ENCODE measurements at places on chromosomes 5 and 9. TPM values are rescaled to one million over a fixed set of nuclear protein-coding genes. Genes with fewer than 3 reads are reported as not detected.

GRCh38 chr5:98521821-98522220 is 251.6 kb upstream of the RGMB start:
- no peaks in the 10 kb centered on the region for H3K36me3 ChIP-seq
- no peaks in the 10 kb centered on the region for H3K27me3 ChIP-seq
- H3K27ac ChIP-seq: no peak overlapping the region

DNA sequence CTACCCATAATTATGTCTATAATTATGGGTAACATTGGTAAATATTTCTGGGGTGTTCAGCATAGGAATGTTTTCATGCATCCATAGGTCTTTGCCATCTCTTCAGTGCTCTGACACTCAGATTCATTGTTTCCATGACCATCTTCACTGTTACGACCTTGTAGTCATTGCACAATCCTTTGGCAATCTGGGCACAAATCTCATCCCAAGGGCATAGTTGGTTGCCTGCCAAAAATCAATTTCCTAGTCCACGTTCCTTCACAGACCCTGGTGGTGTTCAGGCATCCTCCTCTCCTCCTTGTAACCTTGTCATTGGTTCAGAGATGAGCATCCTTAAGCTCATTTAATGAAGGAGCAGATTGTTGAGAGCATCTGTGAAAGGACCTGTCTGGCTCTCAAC is 1400.7 kb downstream of the CDH12 start:
- no peak overlapping the region for H3K4me3 ChIP-seq
- H3K36me3 ChIP-seq: no peaks in the 10 kb centered on the region
- H3K4me1 ChIP-seq: no peaks in the 10 kb centered on the region
- no peak overlapping the region for H3K27ac ChIP-seq

GRCh38 chr5:58929726-58930125 is 346.9 kb downstream of the RAB3C start:
- no peak for DNase-seq
- H3K4me3 ChIP-seq: no peak overlapping the region
- no peak overlapping the region for H3K27ac ChIP-seq
- no peaks in the 10 kb centered on the region for H3K27me3 ChIP-seq
- no peaks in the 10 kb centered on the region for H3K36me3 ChIP-seq

- no peaks in the 10 kb centered on the region for H3K4me1 ChIP-seq
- H3K4me3 ChIP-seq: no peak overlapping the region
- no peaks in the 10 kb centered on the region for H3K36me3 ChIP-seq
- no peak for DNase-seq
- H3K27me3 ChIP-seq: peaks cover 5% of the 10 kb centered on the region
Observed at GRCh38 chr9:130426883-130427282, 17.9 kb upstream of the ASS1 start.

MTX3 gene
- 22.7 TPM for total RNA-seq

USP20 gene
- 50.8 TPM for total RNA-seq

DNA sequence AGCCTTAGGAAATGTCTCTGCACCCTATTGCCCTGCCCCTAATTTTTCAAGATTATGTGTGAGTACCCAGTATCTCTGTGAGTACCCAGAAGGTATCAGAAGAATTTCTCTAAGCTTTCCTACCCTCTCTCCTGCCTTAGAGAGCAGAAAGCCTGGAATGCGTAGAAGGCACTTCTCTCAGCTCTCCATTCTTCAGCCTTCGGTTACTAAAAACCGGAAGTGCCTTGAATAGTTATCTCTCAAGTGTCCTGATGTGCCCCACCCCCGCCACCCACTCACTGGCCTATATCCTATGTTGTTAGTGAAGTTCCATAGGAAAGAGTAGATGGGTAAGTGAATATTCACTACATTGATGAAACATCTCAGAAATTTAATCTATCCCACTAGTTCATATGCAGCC is 210.7 kb upstream of the CDH10 start:
- no peaks in the 10 kb centered on the region for H3K27me3 ChIP-seq
- no peaks in the 10 kb centered on the region for H3K36me3 ChIP-seq
- no peak for DNase-seq
- H3K4me1 ChIP-seq: no peaks in the 10 kb centered on the region
- no peak overlapping the region for H3K4me3 ChIP-seq
- H3K27ac ChIP-seq: no peak overlapping the region

- DNase-seq: no peak
Observed at GRCh38 chr5:169050146-169050571, 250.8 kb downstream of the SLIT3 start.

SOHLH1 gene
- total RNA-seq: not detected

SLC45A2 gene
- not detected for total RNA-seq

- no peaks in the 10 kb centered on the region for H3K36me3 ChIP-seq
- H3K4me3 ChIP-seq: no peak overlapping the region
- DNase-seq: no peak
- H3K4me1 ChIP-seq: no peaks in the 10 kb centered on the region
- no peak overlapping the region for H3K27ac ChIP-seq
Observed at GRCh38 chr5:178309271-178310013, 76.8 kb upstream of the PHYKPL start.

DNA sequence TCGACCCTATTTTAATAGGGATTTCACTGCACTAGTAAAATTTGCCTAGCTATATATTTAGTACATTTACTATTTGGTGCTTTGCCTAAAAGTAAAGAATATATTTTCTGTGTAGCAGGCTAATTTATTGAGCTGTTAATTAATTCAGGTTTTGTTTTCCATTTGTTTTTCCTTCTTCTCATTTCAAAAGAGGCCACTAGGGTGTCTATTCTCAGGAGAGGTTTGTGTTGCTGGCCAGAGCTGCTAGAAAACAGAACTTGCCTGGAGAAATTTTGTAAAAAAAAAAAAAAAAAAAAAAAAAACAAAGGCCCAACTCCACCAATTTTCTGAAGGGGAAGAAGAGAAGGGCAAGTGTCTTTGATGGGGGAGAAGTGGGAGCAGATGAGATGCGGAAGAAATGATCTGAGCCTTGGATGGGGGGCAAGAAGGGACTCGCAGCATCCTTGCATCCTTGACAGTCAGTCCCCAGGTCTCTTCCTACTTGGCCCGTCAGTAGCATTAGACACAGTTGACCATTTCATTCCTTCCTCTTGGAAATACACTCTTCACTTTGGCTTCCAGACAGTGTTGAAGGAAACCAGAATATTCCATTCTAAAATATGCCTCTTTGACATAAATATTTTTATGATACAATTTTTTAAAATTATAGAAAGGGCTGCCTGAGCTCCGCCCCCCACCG is 318.5 kb downstream of the TRPM3 start:
- H3K4me1 ChIP-seq: no peaks in the 10 kb centered on the region
- H3K27ac ChIP-seq: no peak overlapping the region
- no peaks in the 10 kb centered on the region for H3K36me3 ChIP-seq
- DNase-seq: no peak
- H3K4me3 ChIP-seq: no peak overlapping the region

- no peaks in the 10 kb centered on the region for H3K36me3 ChIP-seq
- peak overlapping the region; percentile 66 for H3K4me3 ChIP-seq
- no peaks in the 10 kb centered on the region for H3K27me3 ChIP-seq
- no peak overlapping the region for H3K27ac ChIP-seq
- peak; percentile 59 for DNase-seq
Observed at GRCh38 chr9:131310833-131311554, 21.5 kb downstream of the PLPP7 start.

BNC2 gene
- not detected for total RNA-seq

- H3K27me3 ChIP-seq: no peaks in the 10 kb centered on the region
- H3K27ac ChIP-seq: no peak overlapping the region
- H3K4me1 ChIP-seq: no peaks in the 10 kb centered on the region
- DNase-seq: no peak
- no peak overlapping the region for H3K4me3 ChIP-seq
Observed at GRCh38 chr9:137833721-137834613, 43.6 kb upstream of the CACNA1B start.

DNA sequence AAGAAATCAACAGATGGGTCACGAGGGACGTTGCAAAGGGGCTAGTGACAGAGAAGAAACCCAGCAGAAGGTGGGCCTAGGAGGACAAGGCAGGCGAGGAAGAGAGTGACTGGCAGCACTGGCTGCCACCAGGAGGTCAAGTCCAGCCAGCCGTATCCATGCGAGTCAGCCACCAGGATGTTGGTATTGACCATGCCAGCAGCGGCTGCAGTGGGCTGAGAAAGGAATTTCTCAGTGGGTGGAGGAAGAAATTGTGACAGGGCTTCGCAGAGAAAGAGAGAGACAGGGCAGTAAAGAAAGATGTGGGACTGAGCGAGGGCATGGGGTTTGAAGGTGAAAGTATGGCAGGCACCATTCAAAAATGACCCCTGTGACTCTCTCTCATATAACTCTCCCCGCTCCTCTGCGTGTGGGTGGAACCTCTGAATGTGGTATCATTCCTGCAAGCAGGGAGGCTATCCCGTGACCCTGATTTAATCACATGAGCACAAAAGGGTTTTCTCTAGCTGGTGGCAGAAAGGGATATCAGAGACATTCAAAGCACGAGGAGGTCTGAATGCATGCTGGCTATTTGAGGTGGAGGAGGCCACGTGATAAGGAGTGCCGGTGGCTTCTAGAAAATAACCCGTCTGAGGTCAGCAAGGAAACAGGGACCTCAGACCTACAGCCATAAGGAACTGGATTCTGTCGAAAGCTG is 45.4 kb upstream of the FBXW11 start:
- H3K4me3 ChIP-seq: no peak overlapping the region
- H3K4me1 ChIP-seq: no peaks in the 10 kb centered on the region
- H3K27ac ChIP-seq: no peak overlapping the region
- DNase-seq: no peak
- H3K36me3 ChIP-seq: peaks cover 88% of the 10 kb centered on the region
- no peaks in the 10 kb centered on the region for H3K27me3 ChIP-seq

DNA sequence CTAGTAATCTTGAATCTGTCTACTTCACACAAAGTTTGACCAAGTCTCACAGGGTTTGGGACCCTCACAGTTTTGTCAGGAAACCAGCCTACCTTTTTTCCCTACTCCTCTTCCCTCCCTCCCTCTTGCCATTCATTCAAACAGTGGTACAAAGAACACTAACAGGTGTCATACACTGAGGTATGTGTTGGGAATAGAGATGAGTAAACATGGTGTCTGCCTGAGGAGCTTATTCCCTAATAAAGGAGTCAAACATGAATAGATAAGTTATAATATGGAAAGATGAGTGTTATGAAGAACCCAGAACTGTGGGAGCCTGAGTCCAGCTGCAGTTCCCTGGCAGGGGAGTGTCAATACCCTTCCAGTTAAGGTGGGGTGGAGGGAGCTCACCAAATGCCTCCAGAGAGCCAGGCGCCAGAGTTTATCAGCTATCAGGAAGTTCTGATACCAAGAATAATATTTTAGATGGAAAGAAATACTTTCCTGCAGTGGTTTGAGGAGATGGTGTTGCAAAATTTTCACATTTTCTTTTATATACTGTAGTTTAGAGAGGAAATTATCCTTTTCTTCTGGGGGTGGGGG is 183.4 kb upstream of the NR3C1 start:
- DNase-seq: no peak
- no peak overlapping the region for H3K27ac ChIP-seq
- H3K4me3 ChIP-seq: no peak overlapping the region
- no peaks in the 10 kb centered on the region for H3K4me1 ChIP-seq
- H3K36me3 ChIP-seq: no peaks in the 10 kb centered on the region

INSL6 gene
- not detected for total RNA-seq

F12 gene
- 9.2 TPM for total RNA-seq

- H3K4me3 ChIP-seq: no peak overlapping the region
- H3K4me1 ChIP-seq: peaks cover 33% of the 10 kb centered on the region
- no peak for DNase-seq
- H3K27me3 ChIP-seq: no peaks in the 10 kb centered on the region
- H3K36me3 ChIP-seq: no peaks in the 10 kb centered on the region
Observed at GRCh38 chr5:96926276-96926675, 9.6 kb upstream of the LNPEP start.

GPRIN1 gene
- 2.7 TPM for total RNA-seq

DNA sequence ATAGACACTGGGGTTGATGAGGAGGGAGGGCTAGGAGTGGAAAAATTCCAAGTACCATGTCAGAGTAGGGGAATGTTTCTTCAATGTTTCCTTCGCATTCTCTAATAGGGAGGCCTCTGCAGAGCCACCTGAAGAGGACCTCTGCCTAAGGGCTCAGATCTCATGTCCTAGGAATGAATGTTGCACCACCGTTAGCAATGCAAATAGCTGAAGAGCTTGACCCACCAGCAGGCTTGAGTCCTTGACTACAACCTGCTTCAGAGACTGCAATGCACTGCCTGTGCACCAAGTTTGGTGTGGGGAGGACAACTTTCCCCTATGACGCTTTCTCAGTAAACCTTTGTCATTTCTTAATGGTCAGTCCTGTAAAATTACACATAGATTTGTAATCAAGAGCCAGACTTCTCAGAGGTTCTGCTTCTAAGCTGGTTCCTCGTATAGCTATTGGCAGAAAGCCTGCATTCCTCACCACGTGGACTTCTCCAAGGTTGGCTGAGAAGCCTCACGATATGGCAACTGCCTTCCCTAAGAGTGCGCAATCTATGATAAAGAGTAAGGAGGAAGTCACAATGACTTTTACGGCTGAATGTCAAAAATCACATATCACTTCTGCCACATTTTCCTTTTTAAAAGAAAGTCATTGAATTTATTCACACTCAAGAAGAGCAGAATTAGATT is 600.7 kb upstream of the PTGER4 start:
- no peak overlapping the region for H3K4me3 ChIP-seq
- no peak overlapping the region for H3K27ac ChIP-seq
- no peaks in the 10 kb centered on the region for H3K36me3 ChIP-seq
- no peaks in the 10 kb centered on the region for H3K4me1 ChIP-seq
- DNase-seq: no peak

CSF1R gene
- 2.7 TPM for total RNA-seq

EPB41L4A gene
- total RNA-seq: 0.04 TPM

- no peaks in the 10 kb centered on the region for H3K36me3 ChIP-seq
- H3K4me3 ChIP-seq: no peak overlapping the region
- H3K4me1 ChIP-seq: peaks cover 9% of the 10 kb centered on the region
Observed at GRCh38 chr5:180960209-180960608, 28.4 kb upstream of the BTNL3 start.

DNA sequence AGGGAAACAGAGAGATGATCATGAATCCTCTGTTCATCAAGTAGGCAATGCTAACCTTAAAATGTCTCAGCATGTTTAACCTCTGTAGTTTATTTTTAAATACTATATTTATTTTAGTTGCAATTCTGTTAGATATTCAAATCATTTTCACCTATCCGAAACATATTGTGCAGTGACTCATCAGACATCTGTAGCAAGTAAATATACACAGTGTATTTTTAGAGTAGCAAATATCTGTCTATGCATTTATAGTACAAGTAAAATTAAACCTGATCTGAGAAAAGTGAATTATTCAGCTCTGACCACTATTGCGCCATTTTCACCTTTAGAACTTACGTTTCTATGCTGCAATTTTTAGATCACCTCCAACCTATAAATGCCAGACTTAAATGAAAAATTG is 24.3 kb upstream of the TUSC1 start:
- H3K27me3 ChIP-seq: no peaks in the 10 kb centered on the region
- DNase-seq: no peak
- no peaks in the 10 kb centered on the region for H3K36me3 ChIP-seq
- H3K4me1 ChIP-seq: no peaks in the 10 kb centered on the region
- no peak overlapping the region for H3K4me3 ChIP-seq
- no peak overlapping the region for H3K27ac ChIP-seq

ISL1 gene
- total RNA-seq: not detected

- no peaks in the 10 kb centered on the region for H3K36me3 ChIP-seq
- no peak overlapping the region for H3K27ac ChIP-seq
- no peak overlapping the region for H3K4me3 ChIP-seq
- H3K27me3 ChIP-seq: no peaks in the 10 kb centered on the region
- no peak for DNase-seq
- no peaks in the 10 kb centered on the region for H3K4me1 ChIP-seq
Observed at GRCh38 chr5:51811883-51812471, 428.7 kb downstream of the ISL1 start.
